ENCODE measurements at places on chromosomes 4 and X. TPM values are rescaled to one million over a fixed set of nuclear protein-coding genes. Genes with fewer than 3 reads are reported as not detected.

DNA sequence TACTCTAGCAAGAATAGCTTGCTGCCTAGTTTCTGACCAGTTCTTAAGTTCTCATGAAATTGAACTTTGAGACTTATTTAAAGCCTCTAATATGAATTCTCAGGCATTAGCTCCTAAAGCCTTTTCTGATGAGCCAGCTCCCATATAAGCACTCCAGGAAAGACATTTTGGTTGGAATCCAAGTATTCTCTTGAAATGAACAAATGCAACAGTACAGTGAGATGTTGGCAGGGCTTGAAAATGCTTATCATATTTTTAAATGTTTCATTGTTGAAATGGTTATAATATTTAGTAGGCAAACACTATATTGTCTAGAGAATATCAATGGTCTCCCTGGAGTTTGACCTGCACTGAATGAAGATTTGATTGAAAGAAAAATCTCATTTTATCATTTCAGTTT is 240.3 kb downstream of the ANK2 start:
- peaks cover 6% of the 10 kb centered on the region for H3K36me3 ChIP-seq
- peak overlapping the region; percentile 24 for H3K27ac ChIP-seq
- no peak overlapping the region for H3K4me3 ChIP-seq
- H3K27me3 ChIP-seq = no peaks in the 10 kb centered on the region

Gene NAP1L2
- total RNA-seq = 8.4 TPM

DNA sequence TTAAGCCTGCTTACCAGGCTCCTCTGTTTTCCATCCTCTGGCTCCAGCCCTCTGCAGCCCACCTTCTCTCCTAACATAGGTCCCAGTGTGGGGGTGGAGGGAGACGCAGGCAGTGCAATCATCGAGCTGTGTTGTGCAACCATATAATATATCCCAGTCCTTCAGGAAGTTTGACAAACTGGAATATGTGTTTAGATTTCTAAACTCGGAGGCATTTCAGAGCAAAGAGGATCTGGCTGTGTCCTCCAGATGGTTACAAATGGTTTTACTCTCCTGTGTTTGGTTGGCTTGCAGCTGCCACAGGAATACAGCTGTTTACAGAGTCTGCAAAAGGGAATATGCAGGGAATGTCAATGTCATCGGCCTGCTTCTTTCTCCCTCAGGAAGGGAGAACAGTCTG is 195.3 kb upstream of the LNX1 start:
- H3K4me1 ChIP-seq = peaks cover 3% of the 10 kb centered on the region
- peak overlapping the region; percentile 37 for H3K27ac ChIP-seq
- peaks cover 7% of the 10 kb centered on the region for H3K27me3 ChIP-seq
- no peak for DNase-seq
- H3K4me3 ChIP-seq = no peak overlapping the region

DNA sequence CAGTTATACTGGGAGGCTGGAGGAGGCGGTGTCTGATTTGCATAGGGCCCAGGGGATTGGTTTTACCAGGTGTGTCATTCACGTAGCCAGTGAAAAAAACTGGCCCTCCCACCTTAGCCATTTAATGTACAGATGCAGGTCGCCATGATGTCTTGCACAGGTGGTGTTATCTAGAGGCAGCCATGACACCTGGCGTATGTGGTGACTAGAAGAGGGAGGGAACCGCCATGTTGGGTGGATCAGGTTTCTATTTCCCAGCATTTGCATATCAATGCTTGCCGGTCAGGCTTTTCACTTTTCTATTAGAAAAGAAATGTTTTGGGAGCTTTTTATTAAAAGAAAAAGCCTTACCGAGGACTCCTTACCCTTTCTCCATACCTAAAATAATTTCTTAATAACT is 523.4 kb downstream of the ADGRL3 start:
- no peak for DNase-seq
- no peaks in the 10 kb centered on the region for H3K36me3 ChIP-seq
- H3K27ac ChIP-seq = no peak overlapping the region
- no peaks in the 10 kb centered on the region for H3K4me1 ChIP-seq
- no peak overlapping the region for H3K4me3 ChIP-seq
- H3K27me3 ChIP-seq = no peaks in the 10 kb centered on the region

DNA sequence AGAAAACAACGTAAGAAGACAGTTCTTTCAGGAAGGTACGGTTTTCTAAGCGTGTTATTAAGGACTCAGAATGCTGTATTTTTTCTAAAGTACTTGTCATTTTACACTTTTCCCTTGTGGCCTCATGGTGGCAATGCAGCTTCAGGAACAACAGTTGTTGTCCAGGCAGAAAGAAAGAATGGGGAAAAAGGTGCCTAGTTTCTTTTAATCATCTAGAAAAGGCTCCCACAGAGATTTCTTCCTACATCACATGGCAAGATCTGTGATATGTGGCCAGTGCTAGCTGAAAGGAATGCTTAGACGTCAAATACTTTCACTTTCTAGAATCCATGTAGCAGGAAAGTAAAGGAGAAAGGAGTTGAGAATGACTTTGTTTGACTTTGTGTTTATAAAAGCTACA is 49.0 kb upstream of the TRAM1L1 start:
- H3K4me1 ChIP-seq = no peaks in the 10 kb centered on the region
- no peak overlapping the region for H3K27ac ChIP-seq
- no peaks in the 10 kb centered on the region for H3K27me3 ChIP-seq

- no peak overlapping the region for H3K27ac ChIP-seq
- H3K4me3 ChIP-seq = no peak overlapping the region
- no peak for DNase-seq
- H3K4me1 ChIP-seq = no peaks in the 10 kb centered on the region
Observed at GRCh38 chrX:116276261-116276660, 105.7 kb downstream of the AGTR2 start.

DNA sequence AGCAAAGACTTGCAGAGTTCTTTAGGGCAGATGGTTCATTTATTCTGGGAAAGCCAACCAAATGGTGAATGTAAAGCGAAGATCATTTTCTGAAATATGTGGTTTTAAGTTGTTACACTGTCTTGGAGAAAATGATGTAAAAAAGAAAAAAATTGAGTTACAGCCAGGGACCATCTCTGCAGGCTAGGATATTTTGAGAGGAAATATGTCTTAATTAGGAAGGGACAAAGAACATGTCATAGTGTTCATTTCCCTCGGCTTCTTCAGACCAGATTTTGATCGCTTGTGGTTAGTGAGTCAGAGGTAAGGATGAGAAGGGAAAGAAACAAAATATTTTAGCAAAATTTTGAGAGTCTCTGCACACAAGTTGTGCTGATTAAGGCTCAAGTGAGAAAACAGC is 59.0 kb upstream of the C1QTNF7 start:
- H3K27ac ChIP-seq = no peak overlapping the region
- peaks cover 4% of the 10 kb centered on the region for H3K4me1 ChIP-seq
- H3K27me3 ChIP-seq = no peaks in the 10 kb centered on the region
- no peak for DNase-seq
- no peaks in the 10 kb centered on the region for H3K36me3 ChIP-seq

- H3K4me3 ChIP-seq = no peak overlapping the region
- H3K36me3 ChIP-seq = no peaks in the 10 kb centered on the region
- DNase-seq = no peak
- H3K27me3 ChIP-seq = no peaks in the 10 kb centered on the region
Observed at GRCh38 chrX:113726898-113727297, 857.0 kb upstream of the HTR2C start.

DNA sequence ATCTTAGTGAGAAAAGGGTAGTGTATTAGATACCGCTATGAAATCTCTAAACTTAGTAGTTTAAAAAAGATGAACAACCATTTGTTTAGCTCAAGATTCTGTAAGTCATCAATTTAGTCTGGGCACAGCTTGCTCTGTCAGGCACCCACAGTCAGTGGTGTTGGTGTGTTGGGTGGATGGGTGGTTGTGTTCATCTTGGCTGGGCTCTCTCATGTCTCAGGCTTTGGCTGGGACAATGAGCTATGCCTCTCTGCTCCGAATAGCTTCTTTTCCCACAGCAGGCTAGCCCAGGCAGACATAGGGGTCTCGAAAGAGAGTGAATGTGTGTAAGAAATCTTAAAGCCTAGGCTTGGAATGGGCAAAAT is 127.0 kb upstream of the GATB start:
- H3K36me3 ChIP-seq = no peaks in the 10 kb centered on the region
- H3K4me1 ChIP-seq = no peaks in the 10 kb centered on the region
- no peak overlapping the region for H3K27ac ChIP-seq
- H3K4me3 ChIP-seq = no peak overlapping the region

GRCh38 chrX:34634349-34634748 is 22.7 kb downstream of the TMEM47 start:
- peaks cover 24% of the 10 kb centered on the region for H3K4me1 ChIP-seq
- no peaks in the 10 kb centered on the region for H3K27me3 ChIP-seq
- DNase-seq = no peak

- no peak overlapping the region for H3K27ac ChIP-seq
- no peak for DNase-seq
- H3K4me3 ChIP-seq = no peak overlapping the region
- H3K4me1 ChIP-seq = no peaks in the 10 kb centered on the region
- H3K36me3 ChIP-seq = no peaks in the 10 kb centered on the region
Observed at GRCh38 chr4:2996415-2996814, 33.0 kb downstream of the GRK4 start.

- DNase-seq = no peak
- H3K4me1 ChIP-seq = no peaks in the 10 kb centered on the region
- no peak overlapping the region for H3K4me3 ChIP-seq
Observed at GRCh38 chrX:46204721-46205422, 340.3 kb downstream of the ZNF674 start.

Gene PAGE2
- not detected for total RNA-seq

Gene HNRNPDL
- 93.5 TPM for total RNA-seq

GRCh38 chr4:137852326-137852725 is 320.0 kb upstream of the PCDH18 start:
- no peaks in the 10 kb centered on the region for H3K27me3 ChIP-seq
- no peak for DNase-seq
- no peaks in the 10 kb centered on the region for H3K36me3 ChIP-seq
- no peak overlapping the region for H3K27ac ChIP-seq
- no peaks in the 10 kb centered on the region for H3K4me1 ChIP-seq

Gene TCEAL6
- total RNA-seq = not detected

- H3K4me3 ChIP-seq = no peak overlapping the region
- H3K36me3 ChIP-seq = no peaks in the 10 kb centered on the region
- no peaks in the 10 kb centered on the region for H3K27me3 ChIP-seq
- DNase-seq = no peak
Observed at GRCh38 chr4:65865489-65865888, 195.2 kb upstream of the EPHA5 start.

Gene CXXC4
- 4.5 TPM for total RNA-seq

GRCh38 chr4:110510955-110511544 is 35.1 kb downstream of the ENPEP start:
- DNase-seq = no peak
- peaks cover 6% of the 10 kb centered on the region for H3K4me1 ChIP-seq
- no peaks in the 10 kb centered on the region for H3K27me3 ChIP-seq
- H3K4me3 ChIP-seq = no peak overlapping the region
- no peaks in the 10 kb centered on the region for H3K36me3 ChIP-seq
- H3K27ac ChIP-seq = no peak overlapping the region

DNA sequence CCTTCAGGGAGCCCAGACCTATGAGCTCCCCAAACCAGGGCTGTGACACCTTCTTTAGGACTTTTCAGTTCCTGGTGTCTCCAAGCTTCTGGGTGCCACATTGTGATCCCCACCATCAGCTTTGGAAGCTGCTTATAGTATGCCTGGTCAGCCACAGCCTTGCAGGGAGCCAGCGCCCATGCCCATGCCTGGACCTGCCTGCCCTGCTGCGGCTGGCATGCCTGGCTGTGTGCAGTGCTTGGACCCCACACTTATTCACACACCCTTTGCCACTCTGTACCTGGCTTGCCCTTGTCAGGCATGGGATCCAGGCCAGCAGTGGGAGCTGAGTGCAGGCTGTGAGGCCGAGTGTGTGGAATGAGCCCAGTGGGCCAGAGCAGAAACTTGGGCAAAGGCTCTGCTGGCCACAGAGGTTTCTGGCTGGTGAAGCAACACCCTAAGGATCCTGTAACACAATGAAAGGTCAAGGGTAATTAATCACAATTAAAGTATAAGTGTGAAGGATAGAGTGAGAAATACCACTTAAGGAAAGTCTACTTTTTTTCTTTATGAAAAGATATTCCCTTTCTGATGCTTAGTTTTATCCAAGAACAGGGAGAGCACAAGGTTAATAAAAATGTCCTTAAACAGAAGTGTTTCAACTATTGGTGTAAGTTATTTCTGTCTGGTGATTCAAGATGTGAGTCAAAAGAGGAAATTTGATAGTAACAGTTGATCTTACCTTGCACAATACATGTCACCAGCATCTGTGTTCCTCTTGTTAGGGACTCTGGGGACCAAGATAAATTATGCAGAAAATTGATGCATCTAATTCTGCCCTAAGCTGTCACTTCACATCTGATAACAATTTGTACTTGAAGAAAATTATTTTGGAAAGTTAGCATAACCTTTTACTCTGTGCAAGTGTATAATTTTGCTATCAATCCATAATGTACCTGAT is 161.8 kb downstream of the FAM47A start:
- H3K27ac ChIP-seq = no peak overlapping the region
- H3K4me1 ChIP-seq = no peaks in the 10 kb centered on the region
- H3K4me3 ChIP-seq = no peak overlapping the region
- no peak for DNase-seq
- H3K36me3 ChIP-seq = no peaks in the 10 kb centered on the region

- H3K27me3 ChIP-seq = no peaks in the 10 kb centered on the region
- H3K27ac ChIP-seq = peak overlapping the region; percentile 40
- H3K36me3 ChIP-seq = no peaks in the 10 kb centered on the region
- H3K4me3 ChIP-seq = no peak overlapping the region
- DNase-seq = no peak
Observed at GRCh38 chrX:112846187-112846586, 5.6 kb upstream of the AMOT start.

Gene CYBB
- 18.7 TPM for total RNA-seq

DNA sequence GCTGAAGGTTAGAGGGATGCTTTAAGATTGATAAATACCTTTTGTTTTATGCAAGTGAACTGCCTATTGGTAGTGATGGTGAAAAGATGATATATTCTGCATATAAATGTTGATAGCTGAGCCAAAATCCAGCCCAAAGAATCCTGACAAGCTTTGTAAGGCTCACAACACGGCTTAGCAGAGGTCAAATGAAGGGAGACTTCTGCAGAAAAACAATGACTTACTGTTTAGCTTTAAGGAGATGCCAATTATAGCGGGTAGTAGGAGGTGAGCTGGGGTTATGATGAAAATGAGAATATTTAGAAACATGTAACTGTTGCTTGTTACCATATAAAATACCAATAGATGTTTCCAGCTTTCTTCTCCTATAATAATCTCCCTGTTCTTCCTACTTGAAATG is 97.1 kb downstream of the AFF1 start:
- no peaks in the 10 kb centered on the region for H3K27me3 ChIP-seq
- H3K36me3 ChIP-seq = no peaks in the 10 kb centered on the region
- no peak for DNase-seq
- H3K27ac ChIP-seq = peak overlapping the region; percentile 92
- H3K4me3 ChIP-seq = peak overlapping the region; percentile 43

- no peak overlapping the region for H3K27ac ChIP-seq
- H3K27me3 ChIP-seq = no peaks in the 10 kb centered on the region
- DNase-seq = no peak
- H3K4me1 ChIP-seq = peaks cover 73% of the 10 kb centered on the region
Observed at GRCh38 chrX:10041383-10041782, 74.2 kb downstream of the CLDN34 start.

Gene CT45A2
- total RNA-seq = not detected

DNA sequence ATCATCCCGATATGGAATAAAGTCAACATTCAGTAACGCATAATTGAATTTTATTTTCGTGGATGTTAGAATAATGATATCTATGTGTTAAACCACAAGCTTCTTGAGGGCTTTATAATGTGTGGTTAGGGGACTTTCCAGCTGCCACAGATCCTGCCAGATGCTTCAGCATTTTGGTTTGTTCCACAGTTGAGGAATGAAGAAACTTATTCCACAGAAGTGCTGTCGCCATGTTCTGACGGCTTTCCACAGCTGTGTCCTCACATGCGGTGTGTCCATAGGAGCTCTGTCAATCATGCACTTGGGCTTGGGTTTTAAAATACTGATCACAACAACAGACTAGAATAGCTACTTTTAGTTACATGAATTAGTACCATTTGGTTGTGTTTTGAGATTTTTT is 411.9 kb downstream of the TRIML1 start:
- no peaks in the 10 kb centered on the region for H3K4me1 ChIP-seq
- peaks cover 3% of the 10 kb centered on the region for H3K27me3 ChIP-seq
- H3K36me3 ChIP-seq = no peaks in the 10 kb centered on the region
- H3K4me3 ChIP-seq = no peak overlapping the region

All from left ventricle myocardium inferior (tissue), 1 donor.